CD4-positive, alpha-beta T cell treated with Interleukin-15 for 4 hours (primary cell): ENCODE measurements at places on chromosomes 3 and 15.

DNA sequence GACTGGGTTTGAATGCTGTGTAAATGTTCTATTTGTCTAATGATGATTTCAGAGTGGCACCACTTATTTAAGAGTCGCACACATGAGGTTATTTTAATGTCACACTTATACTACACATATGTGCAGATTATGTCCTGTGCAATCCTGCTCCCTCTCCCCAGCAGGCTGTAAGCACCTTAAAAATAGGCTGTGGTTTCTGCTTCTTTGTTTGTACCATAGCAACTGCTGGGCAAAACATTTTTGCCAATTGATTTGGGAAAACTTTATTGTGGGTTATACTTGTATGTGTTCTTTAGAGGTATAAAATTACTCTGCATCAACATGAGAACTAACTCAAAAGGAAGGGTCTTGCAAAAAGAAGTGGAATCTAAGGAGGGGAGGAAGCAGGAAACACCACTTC lies 318.5 kb downstream of the NTRK3 start:
- no peak for DNase-seq

- DNase-seq: no peak
Measured at GRCh38 chr3:17195856-17196604, 311.3 kb downstream of the PLCL2 start.

- DNase-seq: no peak
Measured at GRCh38 chr3:114903213-114903612, 243.9 kb downstream of the ZBTB20 start.

DNA sequence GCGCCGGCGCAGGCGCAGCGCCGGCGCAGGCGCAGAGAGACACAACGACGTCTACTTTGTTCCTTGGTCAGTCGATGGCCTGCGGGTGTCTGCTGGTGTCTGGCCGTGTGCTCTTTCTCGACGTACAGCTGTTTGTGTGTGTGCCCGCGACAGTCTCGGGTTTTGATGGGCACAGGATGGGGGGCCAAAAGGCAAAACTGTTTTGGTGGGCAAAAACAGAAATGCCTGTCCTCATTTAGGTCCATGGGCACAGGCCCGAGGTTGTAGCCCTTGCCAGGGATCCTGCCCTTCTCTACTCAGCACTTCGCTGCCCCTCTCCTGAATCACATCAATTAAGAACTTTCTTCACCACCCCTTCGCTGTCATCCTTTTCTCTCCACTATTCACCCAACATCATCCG lies 184.8 kb upstream of the CHL1 start:
- DNase-seq: no peak

- no peak for DNase-seq
Measured at GRCh38 chr3:171363202-171363601, 97.0 kb downstream of the TNIK start.

- no peak for DNase-seq
Measured at GRCh38 chr3:148464246-148464645, 233.5 kb upstream of the AGTR1 start.

DNA sequence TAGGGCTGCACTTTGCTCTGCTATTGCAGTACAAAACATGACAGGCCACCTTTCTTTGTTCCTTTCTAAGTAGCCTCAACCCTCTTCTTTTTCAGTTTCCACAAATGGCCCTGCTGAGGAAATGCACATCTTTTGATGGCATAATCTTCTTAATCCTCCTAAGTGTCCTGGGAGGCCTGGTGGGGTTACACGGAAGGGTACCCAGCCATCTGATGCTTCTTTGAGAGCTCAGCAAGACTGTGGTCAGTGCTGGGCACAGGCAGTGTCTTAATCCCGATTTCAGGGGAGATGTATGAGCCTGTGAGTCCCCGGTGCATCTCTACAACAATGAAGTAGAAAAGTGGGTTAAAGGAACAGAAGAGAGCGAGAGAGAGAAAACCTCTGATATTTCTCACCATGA lies 404.8 kb downstream of the GRM7 start:
- no peak for DNase-seq

DNA sequence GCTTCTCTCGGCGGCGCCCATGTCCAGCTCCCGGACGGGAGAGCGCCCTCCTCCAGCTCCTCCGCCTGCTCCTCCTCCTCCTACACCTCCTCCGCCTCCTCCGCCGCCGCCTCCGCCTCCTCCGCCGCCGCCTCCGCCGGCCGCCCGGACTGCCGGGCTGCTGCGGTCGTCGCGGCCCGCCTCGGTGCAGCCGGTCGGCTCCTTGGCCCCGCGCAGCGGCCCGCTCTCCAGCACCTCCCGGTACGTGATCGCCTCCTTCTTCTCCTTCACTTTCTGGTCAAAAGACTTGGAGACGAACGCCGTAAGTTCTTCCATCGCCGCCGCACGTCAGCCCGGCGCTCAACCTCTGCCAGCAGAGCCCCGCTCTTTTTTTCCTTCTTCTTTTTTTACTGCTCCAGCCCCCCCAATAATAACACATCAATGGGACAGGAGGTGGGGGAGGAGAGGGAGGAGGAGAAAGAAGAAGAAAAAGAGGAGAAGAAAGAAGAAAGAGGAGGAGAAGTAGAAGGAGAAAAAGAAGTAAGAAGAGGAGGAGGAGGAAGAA lies 438 bp downstream of the SHOX2 start:
- DNase-seq: no peak

- DNase-seq: no peak
Measured at GRCh38 chr15:63022663-63023062, 19.9 kb upstream of the TPM1 start.

DNA sequence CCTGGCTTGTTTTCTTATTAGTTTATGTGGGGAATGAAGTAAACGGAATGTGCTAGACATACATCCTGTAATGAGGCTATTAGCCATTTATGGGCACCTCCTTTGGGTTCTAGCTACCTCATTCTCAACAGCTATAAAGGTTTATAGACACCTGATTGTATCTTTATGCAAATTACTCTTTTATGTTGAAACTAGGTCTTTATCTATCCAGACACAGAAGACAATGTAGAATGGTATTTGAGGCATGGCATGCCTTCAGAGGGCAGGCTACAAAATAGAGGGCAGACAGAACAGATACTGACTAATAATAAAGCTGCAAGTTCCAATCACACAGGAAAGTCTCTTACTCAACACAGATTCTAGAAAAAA lies 27.1 kb downstream of the TBC1D2B start:
- DNase-seq: peak; percentile 58

DNA sequence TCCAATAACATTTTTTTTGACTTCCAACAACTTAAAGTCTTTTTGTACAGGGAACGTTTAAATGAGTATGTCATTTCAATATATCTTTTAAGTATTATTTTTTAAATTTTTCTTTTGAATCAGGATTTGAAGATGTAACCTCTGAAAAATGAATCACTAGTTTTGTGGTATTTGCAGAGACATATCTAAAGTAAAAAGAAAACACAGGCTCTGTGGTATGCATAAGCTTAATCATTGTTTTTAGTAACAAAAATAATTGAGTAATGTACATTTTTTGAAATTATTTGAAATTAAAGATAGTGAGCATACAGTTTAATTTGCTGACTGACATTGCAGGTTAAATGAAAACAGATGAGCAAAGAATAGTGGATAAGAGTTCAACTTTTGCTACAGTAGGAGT lies 531.3 kb downstream of the ROBO1 start:
- DNase-seq: no peak

- no peak for DNase-seq
Measured at GRCh38 chr3:129002573-129003569, 1.8 kb downstream of the EFCC1 start.

- DNase-seq: peak; percentile 19
Measured at GRCh38 chr3:37129871-37130270, 44.5 kb downstream of the LRRFIP2 start.

DNA sequence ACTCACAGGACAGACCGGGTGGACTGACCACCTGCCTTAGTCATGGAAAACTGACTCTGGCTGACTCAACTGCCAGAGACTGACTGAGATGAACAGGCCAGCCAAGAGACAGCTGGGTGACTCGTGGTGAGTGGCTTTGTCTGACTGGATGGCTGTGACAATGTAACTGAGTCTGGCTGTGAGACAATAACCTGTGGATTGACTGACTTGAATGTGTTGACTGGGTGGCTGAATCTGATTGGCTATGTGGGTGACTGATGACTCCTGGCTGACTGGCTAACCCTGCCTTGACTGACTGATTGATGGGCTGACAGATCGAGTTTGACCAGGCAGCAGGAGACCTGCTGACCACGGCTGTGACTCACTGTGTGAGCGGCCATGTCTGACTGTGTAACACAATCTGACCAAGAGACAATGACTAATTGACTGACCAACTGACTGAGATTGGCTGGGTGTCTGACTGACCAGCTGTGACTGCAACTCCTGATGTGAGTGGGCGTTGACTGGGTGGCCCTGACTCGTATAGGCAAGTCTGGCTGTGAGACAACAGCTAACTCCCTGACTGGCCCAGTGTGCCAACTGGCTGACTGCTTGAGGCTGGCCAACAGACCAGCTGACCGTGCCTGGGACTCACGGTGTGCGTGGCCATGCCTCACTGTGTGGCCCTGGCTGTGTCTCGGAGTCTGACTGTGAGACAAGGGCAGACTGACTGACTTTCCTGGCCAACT lies 509.1 kb downstream of the SHQ1 start:
- DNase-seq: peak; percentile 17

- no peak for DNase-seq
Measured at GRCh38 chr15:45393851-45394250, 15.5 kb upstream of the GATM start.

DNA sequence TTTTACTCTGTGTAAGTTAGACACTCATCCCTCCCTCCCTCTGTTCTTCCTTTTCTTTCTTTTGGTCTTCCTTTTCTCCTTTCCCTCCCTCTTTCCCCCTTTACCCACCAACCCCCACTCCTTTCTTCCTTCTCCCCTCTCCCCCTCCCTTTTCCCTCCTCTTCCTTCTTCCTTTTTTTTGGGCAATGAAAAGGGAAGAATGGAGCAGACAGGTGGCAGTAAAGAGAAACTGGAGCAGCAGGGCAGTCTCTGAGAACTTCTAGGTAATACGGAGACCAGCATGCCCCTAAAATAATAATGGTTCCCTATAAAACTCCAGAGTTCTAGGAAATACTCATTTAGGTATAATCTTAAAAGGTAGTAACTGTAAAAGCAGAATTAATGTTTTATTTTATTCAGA lies 11.4 kb upstream of the GPR171 start:
- no peak for DNase-seq

DNA sequence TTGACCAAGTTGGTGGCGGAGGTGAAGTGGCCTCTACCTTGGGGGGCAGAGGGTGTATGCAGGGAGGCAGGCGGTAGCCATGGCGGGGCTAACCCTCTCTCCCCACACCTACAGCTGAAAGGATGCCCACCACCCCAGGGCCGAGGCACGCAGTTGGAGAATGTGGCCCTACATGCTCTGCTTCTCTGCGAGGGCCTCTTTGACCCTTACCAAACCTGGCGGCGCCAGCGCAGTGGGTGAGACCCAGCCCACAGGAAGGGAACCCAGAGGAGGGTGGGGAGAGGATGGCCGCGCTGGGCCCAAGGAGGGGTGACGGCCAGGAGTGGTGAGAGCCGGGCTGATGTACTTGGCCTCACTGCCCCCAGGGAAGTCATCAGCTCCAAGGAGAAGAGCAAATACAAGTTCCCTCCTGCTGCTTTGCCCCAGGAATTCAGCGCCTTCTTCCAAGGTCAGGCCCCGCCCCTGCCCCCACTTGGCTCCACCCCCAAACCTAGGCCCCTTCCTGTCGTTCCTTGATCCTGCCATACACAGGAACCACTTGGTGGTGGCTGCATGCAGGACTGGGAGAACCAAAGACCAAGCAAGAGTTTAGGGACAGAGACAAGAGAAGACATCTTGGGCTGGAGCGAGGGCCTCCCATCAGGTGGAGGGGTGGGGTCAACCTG lies 9.8 kb downstream of the NBEAL2 start:
- no peak for DNase-seq

- no peak for DNase-seq
Measured at GRCh38 chr15:51752888-51753287, 1.5 kb downstream of the TMOD2 start.

- DNase-seq: no peak
Measured at GRCh38 chr15:99053380-99054024, 45.9 kb upstream of the PGPEP1L start.

- DNase-seq: no peak
Measured at GRCh38 chr15:49424954-49425353, 1.9 kb downstream of the FGF7 start.

- peak; percentile 60 for DNase-seq
Measured at GRCh38 chr3:113002679-113003078, 11.9 kb downstream of the GTPBP8 start.
